Activated T-helper 1 cell treated with anti-CD3 and anti-CD28 coated beads, Interleukin-2, amount 50 U/mL, for 16 hours (primary cell): ENCODE measurements at places on chromosomes 2 and 18.

GRCh38 chr18:2919600-2919999 is 72.8 kb downstream of the EMILIN2 start:
- DNase-seq, result no peak

GRCh38 chr18:1062588-1062987 is 157.9 kb downstream of the ADCYAP1 start:
- DNase-seq, result no peak

DNA sequence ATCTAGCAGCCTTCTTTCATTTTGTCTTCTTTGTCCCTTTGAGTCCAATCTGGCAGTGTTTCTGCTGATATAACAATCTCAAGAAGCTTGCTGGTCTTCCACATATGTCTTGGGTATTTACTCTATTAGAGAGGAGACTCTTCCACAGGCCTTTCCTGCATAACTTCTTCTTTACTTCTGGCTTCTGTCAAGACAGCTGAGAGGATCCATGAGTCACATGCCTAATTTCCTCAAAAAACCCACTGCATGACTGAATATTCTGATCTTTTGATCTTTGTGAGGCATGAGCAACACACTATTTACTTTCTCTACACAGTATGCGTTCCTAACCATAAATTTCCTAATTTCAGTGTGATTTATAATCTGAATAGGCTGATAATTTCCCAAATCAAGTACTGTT is 5.1 kb upstream of the DCC start:
- no peak for DNase-seq

GRCh38 chr2:73177645-73178255 is 24.6 kb upstream of the NOTO start:
- no peak for DNase-seq

GRCh38 chr2:13089971-13090370 is 373.2 kb downstream of the TRIB2 start:
- DNase-seq, result no peak

GRCh38 chr18:60019463-60019840 is 119.7 kb downstream of the PMAIP1 start:
- no peak for DNase-seq

DNA sequence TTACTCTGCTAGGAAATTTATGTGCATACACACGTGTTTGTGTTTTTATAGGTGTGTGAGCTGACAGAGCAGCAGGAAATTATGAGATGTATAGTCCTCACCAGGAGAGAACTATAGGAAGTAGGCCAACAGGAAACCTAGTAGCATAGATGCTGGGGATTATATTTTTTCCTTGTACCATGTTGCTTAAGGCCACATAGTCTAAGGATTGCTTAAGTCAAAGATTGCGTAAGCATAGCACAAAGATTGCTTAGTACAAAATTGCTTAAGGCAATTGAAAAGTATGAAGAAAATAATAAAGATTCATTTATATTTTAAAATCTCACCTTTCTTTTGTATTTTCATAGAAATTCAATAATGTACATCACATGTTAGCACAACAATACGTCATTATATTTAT is 18.7 kb upstream of the CCDC102B start:
- DNase-seq, result no peak

DNA sequence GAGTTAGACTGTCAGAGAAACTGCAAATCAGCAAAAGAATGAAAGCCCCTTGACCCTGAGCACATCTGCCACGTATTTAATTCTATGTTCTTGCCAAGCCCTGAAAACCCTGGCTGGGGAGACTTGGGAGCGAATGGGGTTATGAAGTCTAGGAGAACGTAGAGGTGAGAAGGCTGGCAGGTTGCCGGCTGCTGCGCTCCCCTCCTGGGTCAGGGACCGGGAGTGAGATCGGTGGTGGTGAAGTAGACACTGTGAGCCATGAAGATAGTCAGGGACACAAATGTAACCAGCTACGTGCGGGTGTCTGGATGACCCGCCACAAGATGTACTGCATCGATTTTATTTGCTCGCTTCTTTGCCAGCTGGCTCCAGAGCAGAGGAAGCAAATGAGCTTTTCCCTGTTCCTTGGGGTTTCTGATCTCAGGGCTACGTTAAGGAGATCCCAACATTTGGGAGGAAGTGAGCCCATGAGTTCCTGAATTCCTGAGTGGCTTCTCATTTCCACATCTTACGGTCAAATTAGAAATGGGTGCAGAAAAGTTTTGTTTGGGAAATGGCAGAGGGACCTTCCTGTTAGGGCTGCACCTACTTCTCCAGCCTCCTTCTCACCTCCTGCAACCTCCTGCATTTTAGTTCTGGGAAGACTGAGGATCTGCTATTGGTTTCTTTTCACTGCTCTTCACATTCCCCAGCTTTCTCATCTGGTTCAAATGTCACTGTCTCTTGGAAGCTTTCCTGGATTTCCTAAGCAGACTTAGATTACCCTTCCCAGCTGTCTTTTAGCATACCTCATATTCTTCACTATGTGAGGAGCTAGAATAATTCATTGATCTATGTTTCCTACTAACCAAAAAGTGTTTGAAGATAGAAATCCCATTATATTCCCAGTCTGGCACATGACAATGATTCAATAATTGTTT is 360.6 kb downstream of the ZNF521 start:
- DNase-seq, result no peak

GRCh38 chr2:205700331-205701132 is 18.2 kb downstream of the NRP2 start:
- no peak for DNase-seq

- no peak for DNase-seq
Measured at GRCh38 chr2:239009589-239009961, 161.7 kb downstream of the TWIST2 start.

DNA sequence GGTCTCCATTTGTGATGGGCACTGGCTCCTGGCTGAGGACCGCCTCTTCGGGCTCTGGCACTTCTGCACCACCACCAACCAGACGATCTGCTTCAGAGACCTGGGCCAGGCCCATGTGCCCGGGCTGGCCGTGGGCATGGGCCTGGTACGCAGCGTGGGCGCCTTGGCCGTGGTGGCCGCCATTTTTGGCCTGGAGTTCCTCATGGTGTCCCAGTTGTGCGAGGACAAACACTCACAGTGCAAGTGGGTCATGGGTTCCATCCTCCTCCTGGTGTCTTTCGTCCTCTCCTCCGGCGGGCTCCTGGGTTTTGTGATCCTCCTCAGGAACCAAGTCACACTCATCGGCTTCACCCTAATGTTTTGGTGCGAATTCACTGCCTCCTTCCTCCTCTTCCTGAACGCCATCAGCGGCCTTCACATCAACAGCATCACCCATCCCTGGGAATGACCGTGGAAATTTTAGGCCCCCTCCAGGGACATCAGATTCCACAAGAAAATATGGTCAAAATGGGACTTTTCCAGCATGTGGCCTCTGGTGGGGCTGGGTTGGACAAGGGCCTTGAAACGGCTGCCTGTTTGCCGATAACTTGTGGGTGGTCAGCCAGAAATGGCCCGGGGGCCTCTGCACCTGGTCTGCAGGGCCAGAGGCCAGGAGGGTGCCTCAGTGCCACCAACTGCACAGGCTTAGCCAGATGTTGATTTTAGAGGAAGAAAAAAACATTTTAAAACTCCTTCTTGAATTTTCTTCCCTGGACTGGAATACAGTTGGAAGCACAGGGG is 5.5 kb downstream of the TMEM37 start:
- no peak for DNase-seq

GRCh38 chr2:64943387-64944150 is 45.6 kb upstream of the SLC1A4 start:
- DNase-seq, result no peak

DNA sequence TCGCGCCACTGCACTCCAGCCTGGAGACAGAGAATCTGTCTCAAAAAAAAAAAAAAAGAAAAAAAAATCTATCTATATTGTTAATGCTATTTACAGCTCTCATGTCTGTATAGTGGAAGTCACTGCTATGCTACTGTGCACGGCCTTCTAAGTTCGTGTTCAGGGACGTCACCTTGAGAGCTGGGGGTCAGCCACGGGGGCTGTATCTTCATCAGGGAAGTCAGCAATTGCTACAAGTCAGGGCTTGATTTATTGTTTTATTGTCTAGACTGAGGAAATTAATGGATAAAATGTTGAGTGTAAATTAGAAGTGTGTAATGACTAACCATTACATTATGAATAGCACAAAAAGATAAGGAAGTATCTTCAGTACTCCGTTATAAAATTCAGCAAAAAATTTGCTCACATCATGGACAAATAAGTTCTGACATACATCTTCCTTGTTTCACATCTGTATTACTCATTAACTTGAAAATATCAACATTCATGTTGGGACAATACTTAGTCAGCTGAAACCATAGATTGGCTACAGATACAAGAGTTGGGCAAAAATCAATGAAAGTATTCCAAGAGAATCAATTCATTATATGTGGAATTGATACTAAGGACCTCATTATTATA is 136.6 kb upstream of the SEC11C start:
- no peak for DNase-seq

DNA sequence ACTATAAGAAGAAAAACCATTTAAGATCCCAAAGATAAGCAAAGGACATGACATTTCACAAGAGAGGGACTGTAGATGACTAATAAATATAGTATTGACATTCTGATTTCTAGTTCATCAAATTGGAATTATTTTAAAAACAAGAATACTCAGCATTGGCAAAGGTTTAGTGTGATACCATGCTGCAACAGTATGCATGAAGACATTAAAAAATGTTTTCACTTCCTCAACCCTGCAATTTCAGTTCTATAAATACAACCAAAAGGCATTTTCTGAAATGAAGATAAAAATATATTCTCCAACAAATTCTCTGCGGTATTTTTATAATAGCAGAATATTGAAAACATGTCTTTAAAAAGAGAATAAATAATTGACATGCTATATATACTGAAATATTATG is 2.1 kb downstream of the C2orf81 start:
- no peak for DNase-seq

DNA sequence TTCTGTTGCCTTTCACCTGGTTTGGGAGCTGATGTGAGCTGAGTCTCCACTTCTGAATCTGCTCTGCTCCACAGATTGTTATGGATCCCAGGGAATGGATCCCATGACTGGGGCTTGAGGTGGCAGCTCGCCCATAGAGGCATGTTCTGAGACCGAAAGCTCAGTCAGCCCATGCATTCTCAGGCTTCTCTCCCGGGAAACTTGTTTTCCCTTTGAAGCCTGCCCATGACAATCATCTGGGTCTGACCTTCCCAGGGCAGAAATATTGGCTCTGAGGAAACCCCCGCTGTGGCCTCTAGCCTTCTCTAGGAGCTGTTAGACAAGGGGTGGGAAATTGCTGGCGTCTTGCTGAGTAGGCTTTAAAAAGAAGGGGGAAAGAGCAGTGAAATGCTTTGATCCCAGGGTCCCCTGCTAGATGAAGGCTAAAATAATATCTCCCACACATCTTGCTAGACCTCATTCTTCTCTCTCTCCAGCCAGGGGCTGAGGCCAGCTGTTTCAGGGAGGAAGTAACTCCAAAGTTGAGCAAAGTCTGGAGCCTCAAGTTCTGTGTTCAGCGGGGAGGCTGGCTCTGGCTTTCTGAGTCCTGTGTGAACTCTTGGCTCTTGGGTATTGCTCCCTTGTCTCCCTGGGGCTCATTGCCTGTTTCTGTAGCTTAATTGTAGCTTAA is 2.0 kb downstream of the VAMP8 start:
- no peak for DNase-seq

DNA sequence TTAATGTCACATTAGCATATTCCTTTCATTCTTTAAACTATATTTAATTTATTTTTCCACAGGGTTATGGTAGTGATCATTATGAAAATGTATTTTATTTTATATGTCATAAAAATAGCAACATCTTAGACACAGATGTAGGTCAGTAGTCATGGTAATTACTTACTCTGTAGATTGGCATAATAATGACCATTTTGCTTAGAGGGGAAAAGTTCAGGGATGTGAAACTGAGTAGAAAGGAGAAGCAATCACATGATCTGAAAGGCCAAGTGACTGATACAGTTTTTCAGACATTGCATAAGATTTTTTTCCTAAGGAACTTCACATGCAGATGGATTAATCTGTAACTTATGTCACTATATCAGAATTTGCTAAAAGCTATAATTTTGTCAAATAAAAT is 286.9 kb downstream of the CTNNA2 start:
- no peak for DNase-seq

DNA sequence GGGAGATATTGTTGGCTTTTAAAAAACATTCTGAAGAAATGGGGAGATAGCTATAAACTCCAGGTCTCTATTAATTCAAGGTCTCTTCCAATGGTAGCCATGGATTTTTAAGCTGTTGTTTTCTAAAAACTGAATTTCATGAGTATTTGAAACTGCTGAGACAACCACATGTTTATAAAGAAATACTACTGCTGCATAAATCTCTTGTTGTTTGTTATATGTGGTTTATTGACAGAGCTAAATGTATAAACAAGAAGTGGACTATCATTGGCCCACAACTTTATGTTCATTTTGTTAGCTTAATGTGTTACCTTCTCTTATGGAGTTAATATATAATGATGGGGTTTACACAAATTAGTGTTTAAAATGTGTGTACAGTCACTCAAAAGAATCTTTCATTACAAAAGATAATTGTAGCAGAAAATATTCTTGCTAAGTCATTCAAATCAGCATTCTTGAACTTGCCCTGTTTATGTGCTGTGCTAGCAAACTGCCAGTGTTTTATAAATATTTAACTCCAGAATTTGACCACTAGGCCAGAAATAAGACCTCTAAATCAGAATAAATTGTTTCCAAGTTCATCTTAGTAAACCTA is 242.1 kb downstream of the TMX3 start:
- DNase-seq, result no peak

GRCh38 chr2:15471606-15472005 is 89.5 kb downstream of the NBAS start:
- DNase-seq, result no peak

DNA sequence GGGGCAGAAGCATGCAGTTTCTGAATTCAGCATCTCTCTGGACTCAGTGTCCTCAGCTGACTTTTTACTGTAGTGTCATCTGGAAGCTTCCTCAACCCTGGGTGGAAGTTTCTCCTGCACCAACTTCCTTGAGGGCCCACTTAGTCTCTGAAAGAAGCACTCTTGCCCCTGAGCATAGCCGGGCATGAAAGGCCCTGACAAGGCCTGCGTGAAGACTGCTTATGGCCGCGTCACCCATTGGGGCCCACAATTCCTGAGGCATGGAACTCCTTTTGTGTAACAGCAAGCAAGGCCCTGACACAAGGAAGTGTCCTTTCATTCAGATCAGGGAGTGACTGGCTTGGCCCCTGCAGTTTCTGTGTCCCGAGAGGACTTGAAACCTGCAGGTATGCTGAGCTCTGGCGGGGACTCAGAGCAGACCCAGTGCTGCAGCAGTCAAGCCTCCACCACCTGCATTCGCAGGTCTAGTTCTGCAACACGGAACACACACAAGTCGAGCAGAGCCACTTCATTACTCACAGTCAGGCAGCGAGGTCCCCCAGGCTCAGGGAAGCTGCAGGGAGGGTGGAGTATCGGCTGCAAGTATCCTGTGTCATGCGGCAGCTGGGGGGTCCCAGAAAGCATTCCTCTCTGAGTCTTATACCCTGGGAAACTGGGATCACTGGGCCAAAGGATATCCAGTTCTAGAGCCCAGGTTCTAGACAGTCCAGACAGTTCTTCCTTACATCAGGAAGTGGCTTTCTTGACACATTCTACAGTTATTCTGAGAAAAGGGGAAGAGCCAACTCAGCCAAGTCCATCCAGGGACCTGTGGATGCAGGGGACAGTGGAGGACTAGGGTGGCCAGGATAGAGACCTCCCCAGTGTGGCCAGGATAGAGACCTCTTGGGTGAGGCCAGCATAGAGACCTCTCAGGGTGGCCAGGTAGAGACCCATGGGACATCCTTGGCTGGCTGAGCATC is 35.6 kb upstream of the PRLH start:
- no peak for DNase-seq

- no peak for DNase-seq
Measured at GRCh38 chr2:8851811-8852560, 14.6 kb upstream of the KIDINS220 start.
